ENCODE measurements at places on chromosomes 2 and 18.

DNA sequence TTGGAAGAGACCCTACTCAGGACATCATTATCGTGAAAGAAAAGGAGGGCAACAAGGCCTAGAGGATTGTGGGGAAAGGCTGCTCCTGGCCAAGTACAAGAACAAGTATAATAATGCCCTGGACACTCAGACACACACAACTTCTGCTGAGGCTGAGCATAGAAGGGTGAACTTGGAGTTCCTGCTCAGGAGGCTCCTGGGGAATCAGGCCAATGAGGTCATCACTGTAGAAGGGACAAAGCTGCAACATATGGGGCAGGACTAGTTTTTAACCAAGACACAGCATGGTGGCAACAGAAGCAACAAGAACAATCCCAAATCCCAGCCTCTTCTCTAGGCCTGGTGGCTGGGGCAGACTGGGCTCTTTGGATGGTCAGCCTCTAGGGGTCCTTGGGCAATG lies 102.6 kb downstream of the POLR1A start:
- no peak for DNase-seq

DNA sequence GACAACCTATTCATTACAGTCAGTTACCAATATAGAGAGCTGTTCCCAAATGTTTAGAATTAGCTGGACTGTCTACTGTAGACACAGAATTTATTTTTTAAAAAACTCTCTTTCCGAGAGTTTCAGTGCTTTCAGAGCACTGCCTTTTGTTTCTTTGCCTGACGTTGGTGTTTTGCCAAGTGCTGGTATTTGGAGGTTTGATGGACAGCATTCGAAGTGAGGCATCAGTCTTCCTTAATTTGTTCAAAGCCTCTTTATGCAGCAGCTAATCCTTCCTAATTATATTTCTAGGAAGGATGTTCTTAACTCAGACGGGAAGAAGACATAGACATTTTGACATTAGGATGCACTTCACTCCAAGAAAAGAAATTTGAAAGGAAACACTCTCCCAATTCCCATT lies 83.2 kb downstream of the LTBP1 start:
- no peak for DNase-seq

GRCh38 chr2:225765820-225766219 lies 366.3 kb downstream of the NYAP2 start:
- DNase-seq = no peak

DNA sequence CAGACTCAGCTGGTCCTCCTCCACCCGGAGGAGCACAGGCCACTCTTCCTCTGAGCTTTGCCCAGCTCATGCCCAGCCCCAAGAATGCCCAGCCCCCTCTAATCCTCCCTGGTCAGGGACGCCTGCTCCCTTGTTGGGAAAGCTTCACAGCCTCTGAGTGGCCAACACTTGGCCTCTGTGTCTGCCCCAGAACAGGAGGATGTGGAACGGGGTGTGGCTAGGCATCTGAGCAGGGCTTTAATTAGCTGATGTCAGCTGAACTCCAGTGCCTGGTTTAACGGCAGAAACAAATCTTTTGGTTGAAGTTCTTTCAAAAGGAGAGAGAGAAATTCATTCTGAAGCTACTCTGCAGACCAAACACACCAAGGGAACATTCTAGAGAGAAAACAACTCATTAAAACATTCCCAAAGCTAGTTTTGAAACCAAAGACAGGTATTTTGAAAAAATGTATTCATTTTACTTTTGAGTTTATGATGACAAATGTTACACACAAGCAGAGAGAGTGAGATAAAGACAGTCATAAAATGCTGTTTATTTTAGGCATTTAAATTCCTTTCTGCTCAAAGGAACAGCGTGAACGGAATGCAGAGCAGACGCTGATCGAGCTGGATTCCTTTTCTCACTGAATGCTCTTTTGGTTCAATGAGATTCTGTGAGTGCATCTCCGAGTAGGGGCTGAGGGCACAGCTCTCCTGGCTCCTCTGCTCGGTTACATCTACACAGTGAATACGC lies 63.8 kb downstream of the RTP5 start:
- DNase-seq = no peak

DNA sequence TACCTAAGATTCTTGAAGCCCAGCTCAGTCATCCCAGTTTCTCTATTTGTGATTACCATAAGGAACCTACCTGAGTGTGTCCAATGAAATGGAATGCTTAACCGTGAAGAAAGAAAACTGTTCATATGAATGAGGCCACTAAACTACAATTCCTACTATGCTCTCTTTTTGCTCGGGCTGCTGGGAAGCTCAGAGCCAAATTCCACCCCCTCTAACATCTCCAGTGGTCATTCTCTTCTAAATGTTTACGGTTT lies 8.3 kb downstream of the MYCN start:
- DNase-seq = no peak

- no peak for DNase-seq
Observed at GRCh38 chr2:36560726-36561125, 37.2 kb downstream of the FEZ2 start.

GRCh38 chr2:138507267-138507666 lies 5.7 kb downstream of the SPOPL start:
- peak; percentile 58 for DNase-seq

DNA sequence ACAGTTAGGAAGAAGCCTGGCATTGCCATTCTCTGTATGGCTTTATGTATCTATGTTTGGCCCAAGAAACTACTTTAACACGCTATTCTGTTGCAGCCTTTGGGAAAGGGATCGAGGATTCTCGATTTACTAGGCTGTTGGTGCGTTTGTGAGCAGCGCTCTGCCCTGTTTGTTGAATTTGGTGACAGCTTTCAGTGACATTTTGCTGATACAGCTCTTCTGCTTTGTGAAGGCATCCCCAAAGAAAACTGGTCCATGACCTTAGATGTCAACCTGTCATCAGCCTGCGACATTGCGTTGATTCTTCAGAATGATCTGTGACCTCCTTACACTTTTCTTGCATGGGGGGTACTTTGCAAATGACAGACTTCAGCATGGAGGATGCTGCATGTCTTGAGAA lies 431.5 kb downstream of the ARHGAP15 start:
- no peak for DNase-seq
